ENCODE measurements at places on chromosomes 1 and 21. TPM values are rescaled to one million over a fixed set of nuclear protein-coding genes. Genes with fewer than 3 reads are reported as not detected.

Gene CYP4A22
- polyA plus RNA-seq: 0.16 TPM

Gene RCC2
- 33.9 TPM for polyA plus RNA-seq

Gene PRAMEF1
- polyA plus RNA-seq: not detected

Gene KRTAP27-1
- polyA plus RNA-seq: not detected

Gene CRNN
- polyA plus RNA-seq: 0.22 TPM

Gene WNT4
- polyA plus RNA-seq: 0.94 TPM

Gene DENND2C
- 1.00 TPM for polyA plus RNA-seq

Gene ADAMTS5
- polyA plus RNA-seq: 0.88 TPM

DNA sequence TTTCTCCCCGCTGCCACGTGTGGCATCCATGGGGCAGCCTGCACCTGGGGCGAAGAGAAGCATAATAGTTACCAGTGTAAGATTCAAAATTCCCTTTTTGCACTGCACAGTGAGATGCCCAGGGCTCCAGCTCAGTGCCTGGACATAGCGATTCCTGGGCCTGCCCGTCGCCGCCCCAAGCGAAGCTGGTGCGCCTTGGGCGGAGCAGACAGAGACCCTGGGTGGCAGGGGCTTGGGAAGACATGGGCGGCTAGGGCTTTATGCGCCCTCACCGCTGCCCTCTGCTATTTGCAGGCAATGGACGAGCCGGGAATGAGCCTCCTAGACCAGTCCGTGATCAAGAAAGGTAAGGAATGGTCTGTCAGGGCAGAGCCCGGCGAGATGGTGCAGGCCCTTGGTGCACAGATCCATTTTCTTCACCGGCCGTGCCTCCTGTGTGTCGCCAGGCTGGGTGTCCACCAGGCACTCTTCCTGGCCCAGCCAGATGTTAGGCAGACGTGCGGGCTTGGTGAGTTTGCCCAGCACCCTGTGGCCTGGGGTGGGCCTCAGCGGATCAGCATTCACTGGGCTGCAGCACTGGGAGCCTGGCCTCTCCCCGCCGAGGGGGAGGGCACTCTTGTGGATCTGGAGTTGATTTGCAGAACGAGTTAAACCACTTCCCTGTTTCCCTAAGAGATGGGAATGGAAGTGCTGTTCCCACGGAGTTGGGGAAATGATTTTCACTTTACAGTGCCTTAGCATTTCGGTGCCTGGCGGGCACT is 1.7 kb downstream of the TFAP2E start:
- DNase-seq: peak; percentile 50

- DNase-seq: no peak
These were observed 125.8 kb downstream of the TLR5 start for GRCh38 chr1:223017291-223017690.

- DNase-seq: peak; percentile 4
These were observed 33.3 kb upstream of the DIRAS3 start for GRCh38 chr1:68083686-68084085.

DNA sequence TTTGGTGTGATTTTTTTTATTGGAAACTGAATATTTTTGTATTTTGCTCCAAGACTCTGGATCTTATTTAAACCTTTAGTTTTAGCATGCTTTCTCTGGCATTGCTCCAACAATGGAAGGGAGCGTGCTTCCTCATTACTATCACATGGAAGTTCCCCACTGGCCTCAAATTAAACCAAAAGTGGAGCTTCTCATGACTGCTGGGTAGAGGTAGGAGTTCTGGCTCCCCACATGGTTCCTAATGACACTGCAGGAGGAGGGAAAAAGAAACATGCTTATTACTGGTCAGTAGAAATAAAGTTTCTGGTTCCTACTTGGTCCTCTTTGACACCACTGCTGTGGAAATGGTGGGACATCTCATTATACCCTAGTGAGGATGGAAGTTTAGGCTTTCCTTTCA is 310.5 kb downstream of the PTGER3 start:
- DNase-seq: no peak

GRCh38 chr1:102853136-102853535 is 255.2 kb downstream of the COL11A1 start:
- DNase-seq: no peak

- DNase-seq: no peak
These were observed 168.8 kb upstream of the B3GALT2 start for GRCh38 chr1:193355178-193355577.

- no peak for DNase-seq
These were observed 44.9 kb downstream of the GLIS1 start for GRCh38 chr1:53693773-53694717.

- no peak for DNase-seq
These were observed 92.1 kb upstream of the EDN2 start for GRCh38 chr1:41576620-41577019.

GRCh38 chr1:25657883-25658760 is 41.5 kb downstream of the MAN1C1 start:
- DNase-seq: no peak

DNA sequence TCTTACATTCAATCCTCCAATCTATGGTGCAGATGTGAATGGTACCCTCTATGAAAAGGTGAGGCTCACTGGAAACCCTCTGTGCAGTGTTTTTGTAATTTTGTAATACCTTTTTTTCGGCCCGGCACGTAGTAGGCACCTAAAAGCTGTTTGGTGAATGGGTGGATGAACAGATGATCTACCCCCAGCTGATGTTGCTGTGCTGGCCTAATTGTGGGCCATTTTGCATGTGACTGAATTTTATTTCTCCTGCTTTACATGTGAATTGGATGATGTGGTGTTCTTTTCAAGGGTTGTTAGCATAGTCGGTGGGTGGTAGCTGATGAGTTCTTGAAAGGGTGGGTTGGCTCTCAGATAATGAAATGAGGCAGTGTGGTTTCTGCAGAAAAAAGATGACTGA is 10.4 kb downstream of the KDM4A start:
- DNase-seq: no peak

GRCh38 chr1:63951059-63951946 is 177.5 kb downstream of the ROR1 start:
- DNase-seq: no peak

GRCh38 chr1:19367584-19368041 is 55.5 kb downstream of the SLC66A1 start:
- DNase-seq: no peak

DNA sequence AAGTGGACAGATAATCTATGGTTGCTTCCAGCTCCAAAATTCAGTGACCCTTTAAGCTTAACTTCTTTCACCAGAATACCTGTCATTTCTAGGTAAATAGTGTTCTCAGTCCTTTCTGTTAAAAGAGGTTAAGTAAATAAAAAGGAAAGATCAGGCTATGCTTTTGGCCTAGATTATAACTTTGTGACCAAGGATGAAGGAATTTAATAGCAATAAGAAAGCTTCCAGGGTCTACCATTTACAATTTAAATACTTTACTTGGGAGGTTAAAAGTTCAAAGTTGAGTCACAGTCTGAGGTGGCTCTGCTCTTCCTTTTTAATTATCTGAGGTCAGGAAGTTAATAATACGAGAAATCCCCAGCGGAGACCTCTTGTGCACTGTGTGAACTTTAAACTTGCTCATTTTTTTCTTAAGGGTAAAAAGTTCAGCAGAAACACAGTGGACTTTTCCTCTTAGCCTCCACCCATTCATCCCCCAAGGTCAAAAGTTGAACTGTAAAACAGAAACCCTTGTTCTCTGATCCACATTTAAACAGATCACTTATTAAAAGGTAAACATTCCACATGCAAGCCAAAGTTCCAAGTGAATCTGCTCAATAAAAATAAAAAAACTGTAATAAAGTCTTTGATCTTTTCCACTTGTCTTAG is 187.1 kb downstream of the NRIP1 start:
- DNase-seq: peak; percentile 34

GRCh38 chr1:119467857-119468668 is 38.9 kb upstream of the HSD3B1 start:
- peak; percentile 25 for DNase-seq

DNA sequence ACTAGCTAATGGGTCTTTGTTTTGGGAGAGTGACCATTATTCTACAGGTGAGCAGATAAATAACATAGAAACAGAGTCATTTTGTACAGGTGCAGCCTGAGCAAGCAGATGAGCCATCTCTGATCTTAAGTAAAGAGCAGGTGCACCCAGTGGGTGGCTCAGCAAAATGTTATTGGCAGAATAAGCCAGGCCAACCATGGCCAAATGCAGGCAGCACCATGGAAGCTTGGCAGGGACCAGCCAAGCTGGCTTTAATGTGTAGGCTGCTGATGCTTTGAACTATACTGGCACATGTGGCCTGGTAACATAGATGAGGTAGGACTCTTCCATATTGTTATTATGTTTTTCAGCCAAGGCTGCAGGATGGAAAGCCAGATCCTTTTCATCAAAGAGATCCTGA is 553.3 kb upstream of the ZRANB2 start:
- no peak for DNase-seq

GRCh38 chr1:202272103-202272845 is 69.5 kb downstream of the UBE2T start:
- no peak for DNase-seq

- DNase-seq: no peak
These were observed 499 bp upstream of the PLEKHG5 start for GRCh38 chr1:6491966-6492365.

DNA sequence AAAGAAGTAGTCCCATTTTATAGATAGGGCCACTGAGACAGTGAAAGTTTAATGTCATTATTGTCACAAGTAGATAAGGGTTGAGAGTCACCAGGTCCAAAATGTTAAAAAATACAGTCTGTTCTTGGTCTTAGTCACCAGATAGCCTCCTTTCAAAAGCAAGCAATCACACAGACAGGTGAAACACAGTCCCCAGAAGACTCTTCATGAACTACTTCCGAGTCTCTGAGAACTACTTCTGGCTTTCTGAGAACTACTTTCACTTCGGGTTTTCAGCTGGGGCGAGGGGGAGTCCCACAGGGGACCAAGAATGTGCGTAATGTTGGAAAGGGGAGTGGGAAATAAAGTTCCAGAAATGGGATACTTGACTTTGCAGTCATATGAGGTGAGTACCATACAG is 143.2 kb downstream of the HHIPL2 start:
- no peak for DNase-seq

- no peak for DNase-seq
These were observed 35.5 kb downstream of the CAPN2 start for GRCh38 chr1:223747838-223748335.

DNA sequence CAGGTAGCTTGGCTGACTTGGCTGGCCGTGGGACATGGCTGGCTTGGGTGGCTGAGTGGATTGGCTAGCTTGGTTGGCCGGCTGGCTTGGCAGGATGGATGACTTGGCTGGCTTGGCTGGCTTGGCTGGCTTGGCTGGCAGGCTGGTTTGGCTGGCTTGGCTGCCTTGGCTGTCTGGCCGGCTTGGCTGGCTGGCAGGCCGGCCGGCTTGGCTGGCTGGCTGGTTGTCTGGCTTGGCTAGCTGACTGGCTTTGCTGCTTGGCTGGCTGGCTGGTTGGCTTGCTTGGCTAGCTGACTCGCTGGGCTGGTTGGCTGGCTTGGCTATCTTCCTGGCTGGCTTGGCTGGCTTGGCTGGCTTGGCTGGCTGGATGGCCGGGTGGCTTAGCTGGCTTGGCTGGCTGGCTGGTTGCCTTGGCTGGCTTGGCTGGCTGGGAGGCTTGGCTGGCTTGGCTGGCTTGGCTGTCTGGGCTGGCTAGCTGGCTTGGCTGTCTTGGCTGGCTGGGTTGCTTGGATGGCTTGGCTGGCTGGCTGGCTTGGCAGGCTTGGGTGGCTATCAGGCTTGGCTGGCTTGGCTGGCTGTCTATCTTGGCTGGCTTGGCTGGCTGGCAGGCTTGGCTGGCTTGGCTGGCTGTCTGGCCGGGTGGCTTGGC is 129.7 kb upstream of the FAM72C start:
- no peak for DNase-seq

- DNase-seq: peak; percentile 65
These were observed 540 bp upstream of the C1orf198 start for GRCh38 chr1:230868736-230869385.

- no peak for DNase-seq
These were observed 26.6 kb downstream of the SMAP2 start for GRCh38 chr1:40399984-40400704.

DNA sequence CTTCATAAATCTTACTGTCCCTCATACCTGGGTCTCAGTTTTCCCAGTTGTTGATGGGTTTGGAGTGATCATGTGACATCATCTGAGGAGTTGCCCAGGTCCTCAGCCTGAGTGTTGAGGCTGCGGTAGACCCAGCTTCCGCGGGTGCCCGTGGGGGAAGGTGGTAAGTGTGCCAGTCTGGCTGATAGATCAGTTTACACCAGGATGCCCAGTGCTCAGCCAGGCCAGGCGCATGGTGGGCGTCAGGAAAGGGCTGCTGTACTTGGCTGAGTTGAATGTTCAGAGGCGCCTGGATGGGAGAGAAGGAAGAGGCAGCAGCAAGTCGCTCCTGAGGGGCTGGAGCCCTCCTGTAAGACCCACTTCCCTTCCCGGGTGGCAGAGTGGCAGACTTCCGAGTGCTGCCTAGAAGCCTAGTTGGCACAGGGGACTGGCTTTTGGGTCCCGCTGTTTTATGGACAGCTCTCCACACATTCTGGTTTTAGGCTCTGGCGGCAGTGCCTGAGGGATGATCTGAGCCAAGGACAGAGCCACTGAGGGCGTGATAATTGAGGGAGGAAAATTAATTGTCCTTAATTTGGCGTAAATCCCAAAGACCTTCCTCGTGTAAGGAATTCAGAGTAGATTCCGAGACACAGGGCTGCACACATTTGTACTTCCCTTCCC is 35.8 kb downstream of the PTPRF start:
- no peak for DNase-seq

GRCh38 chr1:25073640-25074270 is 143.7 kb upstream of the RUNX3 start:
- no peak for DNase-seq
